SHP77 treated with DMSO at 0.1 percent for 48 hours (cell line): ENCODE measurements at places on chromosomes 13 and 19.
A peak's percentile ranks its signal among the peaks of the same experiment; 100 is the strongest.

GRCh38 chr13:32894589-32895001 is 121.6 kb upstream of the KL start:
- no peak for DNase-seq

DNA sequence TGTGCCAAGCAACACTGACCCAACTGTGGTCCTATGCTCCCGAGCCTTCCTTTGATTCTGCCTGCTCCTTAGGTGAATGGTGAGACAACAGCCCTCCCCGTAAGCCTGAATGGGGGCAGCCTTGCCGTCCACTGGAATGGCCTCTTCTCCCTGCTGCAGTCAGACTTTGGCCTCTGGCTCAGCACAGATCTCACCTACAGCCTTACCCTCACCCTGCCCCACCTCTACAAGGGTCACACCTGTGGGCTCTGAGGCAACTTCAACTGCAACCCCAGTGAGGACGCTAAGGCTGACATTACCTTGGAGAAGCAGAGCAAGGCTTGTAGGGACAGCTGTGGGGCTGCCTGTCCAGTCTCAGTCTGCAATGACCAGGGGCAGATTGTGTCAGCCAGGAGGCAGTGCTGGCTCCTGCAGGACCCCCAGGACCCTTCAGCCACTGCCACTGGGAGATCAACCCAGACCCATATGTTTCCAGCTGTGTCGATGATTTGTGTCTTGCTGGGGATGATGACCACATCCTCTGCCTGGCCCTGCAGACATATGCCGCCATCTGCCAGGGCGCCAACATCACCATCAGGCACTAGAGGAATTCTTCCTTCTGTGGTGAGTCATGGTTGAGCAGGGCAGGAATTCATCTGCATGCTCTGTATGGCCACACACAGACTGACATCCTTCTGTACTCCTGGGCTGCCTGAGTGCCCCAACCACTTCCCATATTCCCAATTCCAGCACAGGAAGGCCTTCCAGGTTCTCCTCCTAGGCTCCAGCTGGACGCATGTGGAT is 27.3 kb upstream of the FXYD3 start:
- DNase-seq, result no peak

GRCh38 chr19:33297401-33298145 is 4.8 kb downstream of the CEBPA start:
- DNase-seq, result no peak

DNA sequence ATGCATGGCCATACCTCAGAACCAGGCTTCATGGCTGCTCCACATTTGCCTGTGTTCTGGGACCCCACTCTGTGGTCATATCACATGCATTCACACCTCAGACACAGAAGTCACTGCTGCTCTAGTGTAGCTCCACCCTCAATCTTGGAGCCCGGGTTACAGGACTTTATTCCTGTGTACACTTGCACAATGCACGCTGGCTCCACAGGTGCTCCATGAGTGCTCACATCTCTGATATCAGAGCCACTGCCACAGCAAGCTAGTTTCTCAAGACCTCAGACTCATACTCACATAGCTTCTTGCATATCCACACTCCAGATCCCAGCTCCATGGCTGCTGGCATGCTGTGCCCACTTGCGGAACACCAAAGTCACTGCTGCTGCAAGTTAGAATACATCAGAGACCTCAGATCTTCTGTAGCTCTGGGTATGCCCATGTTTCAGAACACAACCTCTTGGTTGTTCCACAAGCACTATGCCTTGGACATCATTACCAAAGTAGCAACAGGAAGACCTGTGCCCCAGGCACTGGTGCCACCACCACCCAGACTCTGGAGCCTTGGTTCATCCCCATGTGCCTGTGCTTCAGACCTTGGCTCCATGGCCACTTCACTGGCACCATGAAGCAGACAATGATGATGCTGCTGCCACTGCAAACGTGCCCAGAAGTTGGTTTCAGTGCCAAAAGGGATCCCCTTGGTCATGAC is 269.5 kb upstream of the PCDH20 start:
- no peak for DNase-seq

GRCh38 chr13:37074703-37075102 is 15.2 kb upstream of the SUPT20H start:
- no peak for DNase-seq

DNA sequence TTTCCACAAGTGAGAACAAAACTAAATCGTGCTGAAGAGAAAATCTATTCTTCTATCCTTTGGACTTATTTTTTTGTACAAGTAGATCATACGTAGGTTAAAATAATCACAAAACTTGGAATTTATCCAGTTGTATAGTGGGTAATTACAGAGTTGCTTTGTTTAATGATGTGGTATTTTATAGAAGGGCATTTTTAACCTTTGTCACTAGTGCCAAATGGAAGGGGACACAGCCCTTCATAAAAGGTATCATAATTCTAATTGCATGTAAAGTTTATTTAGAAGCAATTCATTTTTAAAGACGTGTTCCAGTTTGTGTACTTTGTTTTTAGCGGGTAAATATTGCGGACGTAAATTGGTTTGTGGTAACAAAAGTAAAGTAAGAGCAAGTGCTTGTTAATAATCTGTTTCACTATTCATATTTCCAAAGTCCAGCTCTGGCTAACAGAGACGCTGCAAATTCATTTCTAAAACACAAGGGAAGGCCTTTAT is 99.5 kb downstream of the ERCC5 start:
- DNase-seq, result no peak

DNA sequence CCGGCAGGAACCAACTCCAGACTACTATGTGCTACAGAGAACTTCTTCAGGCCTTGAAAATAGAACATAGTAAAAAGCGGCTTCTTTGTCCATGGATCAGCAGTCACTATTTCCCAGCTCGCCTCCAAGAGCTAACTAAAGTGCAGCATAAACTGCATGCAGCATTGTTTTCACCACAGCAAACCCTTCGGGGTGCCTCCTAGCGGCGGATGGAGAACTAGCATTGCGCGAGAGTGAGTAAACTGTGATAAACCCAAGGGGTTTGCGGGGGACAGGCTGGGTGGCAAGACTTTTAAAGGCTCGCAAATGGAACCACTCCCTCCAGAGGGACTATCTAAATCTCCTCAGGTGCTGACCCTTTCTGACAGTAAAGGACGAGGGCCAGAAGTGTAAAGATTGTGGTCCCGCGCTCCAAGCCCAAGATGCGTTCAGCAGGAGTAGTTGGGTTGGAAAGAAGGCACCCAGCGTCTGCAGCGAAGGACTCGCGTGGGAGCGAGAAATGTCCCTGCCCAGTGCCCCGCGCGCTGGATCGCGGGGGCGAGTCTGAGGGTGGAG is 21.5 kb upstream of the SGCG start:
- DNase-seq, result no peak

GRCh38 chr13:87376081-87376480 is 295.1 kb upstream of the SLITRK5 start:
- DNase-seq, result no peak

- no peak for DNase-seq
Observed at GRCh38 chr19:7801020-7801570, 28.9 kb upstream of the EVI5L start.

DNA sequence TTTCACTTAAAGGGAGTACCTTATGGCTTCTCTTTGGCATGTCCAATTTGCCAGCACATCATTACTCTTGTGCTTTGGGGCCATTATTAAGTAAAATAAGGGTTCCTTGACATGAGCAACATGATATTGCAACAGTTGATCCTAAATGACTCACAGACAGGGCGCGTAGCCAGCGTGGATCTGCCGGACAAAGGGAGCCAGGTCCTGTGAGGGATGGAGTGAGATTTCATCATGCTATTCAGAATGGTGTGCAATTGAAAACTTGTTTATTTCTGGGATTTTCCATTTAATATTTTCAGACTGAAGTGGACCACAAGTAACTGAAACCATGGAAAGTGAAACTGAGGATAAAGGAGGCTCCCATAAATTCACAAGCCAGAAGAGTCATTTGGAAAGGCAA is 48.6 kb upstream of the WASF3 start:
- DNase-seq, result no peak

GRCh38 chr13:44199627-44200207 is 173.9 kb upstream of the SERP2 start:
- no peak for DNase-seq

GRCh38 chr19:11274533-11275086 is 12.3 kb upstream of the DOCK6 start:
- DNase-seq, result no peak

DNA sequence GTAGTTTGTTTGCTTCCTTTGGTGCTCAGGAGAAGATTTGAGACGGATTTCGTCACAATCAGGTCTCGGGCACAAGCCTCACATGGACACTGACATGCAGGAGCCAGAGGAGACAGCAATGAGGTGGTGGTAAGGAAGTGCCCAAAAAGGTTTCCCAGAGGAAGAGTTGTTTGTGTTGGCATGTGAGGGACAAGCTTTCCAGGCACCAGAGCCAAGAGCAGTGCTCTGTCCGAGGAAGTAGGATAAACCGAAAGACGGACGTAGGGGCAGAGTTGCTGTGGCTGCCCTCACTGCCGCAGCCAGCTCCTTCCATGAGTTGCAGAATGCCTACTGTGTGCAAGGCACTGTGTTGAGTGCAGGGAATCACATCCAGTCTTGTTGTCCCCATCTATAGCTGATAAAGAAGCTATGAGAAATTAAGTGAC is 27.7 kb downstream of the SAE1 start:
- no peak for DNase-seq

- no peak for DNase-seq
Observed at GRCh38 chr13:63448692-63449091, 2033.0 kb upstream of the PCDH20 start.

DNA sequence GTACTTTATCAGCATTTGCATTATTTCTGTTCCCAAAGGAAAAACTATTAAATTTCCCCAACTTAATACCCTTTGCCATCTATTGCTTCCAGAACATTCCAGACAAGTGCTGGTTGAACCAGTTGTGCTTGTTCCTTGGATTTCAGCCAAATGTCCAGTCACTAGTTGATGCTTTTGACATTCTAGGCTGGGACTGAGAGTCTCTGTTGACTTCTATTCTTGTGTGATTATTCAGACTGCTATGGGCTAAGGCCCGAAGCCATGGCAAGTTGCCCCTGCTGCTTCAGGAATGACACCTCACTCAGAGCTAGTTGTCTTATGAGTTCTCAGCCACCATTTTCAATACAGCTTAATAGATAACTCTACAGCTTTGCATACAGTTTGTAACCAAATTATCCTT is 458.1 kb upstream of the ARGLU1 start:
- DNase-seq, result no peak

- no peak for DNase-seq
Observed at GRCh38 chr13:98243929-98244272, 66.8 kb upstream of the RNF113B start.

- DNase-seq, result peak; percentile 61
Observed at GRCh38 chr13:112510002-112510780, 77.8 kb downstream of the TUBGCP3 start.

GRCh38 chr13:52811841-52812240 is 36.6 kb downstream of the PCDH8 start:
- no peak for DNase-seq

GRCh38 chr13:111011899-111012298 is 97.0 kb upstream of the ANKRD10 start:
- no peak for DNase-seq

DNA sequence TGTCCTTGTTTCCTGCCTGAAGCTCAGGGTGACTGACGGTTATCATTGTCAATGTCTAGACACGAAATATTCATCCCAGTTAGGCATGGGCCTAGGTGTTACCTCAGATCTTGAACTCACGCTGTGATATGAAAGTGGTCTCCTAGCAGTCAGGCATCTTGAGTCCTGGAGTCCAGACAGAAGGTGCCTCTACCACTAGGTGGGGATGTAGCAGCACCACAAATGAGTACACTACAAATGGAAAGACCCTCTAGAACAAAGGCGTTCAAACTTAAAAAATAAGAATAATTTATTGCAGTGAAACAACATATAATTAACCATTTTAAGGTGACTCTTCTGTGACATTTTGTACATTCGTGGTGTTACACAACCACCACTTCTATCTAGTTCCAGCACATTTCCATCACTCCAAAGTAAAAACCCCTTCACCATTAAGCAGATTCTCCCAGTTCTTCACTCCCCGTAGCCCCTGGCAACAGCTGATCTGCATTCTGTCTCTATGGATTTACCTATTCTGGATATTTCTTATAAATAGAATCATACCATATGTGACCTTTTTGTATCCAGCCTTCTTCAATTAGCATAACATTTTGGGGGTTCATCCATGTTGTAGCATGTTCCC is 11.9 kb upstream of the FRY start:
- peak; percentile 51 for DNase-seq

DNA sequence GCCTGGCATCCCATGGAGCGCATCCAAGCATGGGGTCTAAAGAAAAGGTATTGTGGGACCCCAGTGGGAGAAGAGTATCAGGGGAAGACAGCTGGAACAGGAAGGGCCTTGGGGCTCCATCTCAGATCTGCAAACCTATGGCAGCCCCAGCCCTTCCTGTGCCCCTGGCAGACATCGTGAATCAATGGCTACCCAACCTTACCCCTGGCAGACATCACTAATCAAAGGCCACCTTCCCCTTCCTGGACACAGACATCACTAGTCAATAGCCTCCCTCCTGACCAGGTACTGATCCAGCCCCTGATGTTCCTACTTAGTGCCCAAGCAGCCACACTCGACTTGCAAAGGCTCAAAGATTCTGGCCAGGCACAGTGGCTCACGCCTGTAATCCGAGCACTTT is 15.8 kb downstream of the F2RL3 start:
- no peak for DNase-seq
